ENCODE measurements at places on chromosomes 4 and X.

GRCh38 chrX:1876041-1876440, 261.2 kb downstream of the ASMT start:
- DNase-seq = no peak

DNA sequence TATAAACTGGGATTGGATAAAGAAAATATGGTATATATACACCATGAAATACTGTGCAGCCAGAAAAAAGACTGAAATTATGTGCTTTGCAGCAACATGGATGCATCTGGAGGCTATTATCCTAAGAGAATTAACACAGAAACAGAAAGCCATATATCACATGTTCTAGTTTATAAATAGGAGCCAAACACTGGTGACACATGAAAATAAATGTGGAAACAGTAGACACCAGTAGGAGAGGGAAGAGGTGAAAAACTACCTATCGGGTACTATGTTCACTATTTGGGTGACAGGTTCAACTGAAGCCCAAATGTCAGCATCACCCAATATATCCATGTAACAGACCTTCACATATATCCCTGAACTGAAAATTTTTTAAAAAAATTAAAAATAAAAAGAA, 725.1 kb downstream of the C4orf33 start:
- no peak for DNase-seq

DNA sequence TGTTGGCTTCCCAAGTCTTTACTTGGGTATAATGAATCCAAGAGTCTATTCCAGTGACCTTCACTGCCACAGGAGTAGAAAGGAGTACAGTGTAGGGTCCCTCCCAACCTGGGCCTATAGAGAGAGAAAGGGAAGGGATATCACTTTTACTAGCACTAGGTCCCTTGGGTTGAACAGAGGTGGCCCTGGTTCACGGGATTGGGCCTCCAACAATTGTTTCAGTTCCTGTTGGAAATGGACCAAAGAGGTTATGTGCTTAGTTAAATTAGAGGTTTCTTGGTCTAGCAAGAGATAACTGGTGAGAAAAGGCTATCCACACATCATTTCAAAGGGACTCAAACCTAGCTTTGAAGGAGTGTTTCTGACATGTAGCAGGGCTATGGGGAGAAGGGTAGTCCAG, 57.1 kb upstream of the MED14 start:
- no peak for DNase-seq

GRCh38 chr4:87560802-87561201, 31.6 kb upstream of the SPARCL1 start:
- DNase-seq = no peak

GRCh38 chr4:14916554-14917297, 85.6 kb upstream of the CPEB2 start:
- no peak for DNase-seq

- DNase-seq = no peak
Observed at GRCh38 chrX:150766351-150767044, 73.3 kb downstream of the MTMR1 start.

DNA sequence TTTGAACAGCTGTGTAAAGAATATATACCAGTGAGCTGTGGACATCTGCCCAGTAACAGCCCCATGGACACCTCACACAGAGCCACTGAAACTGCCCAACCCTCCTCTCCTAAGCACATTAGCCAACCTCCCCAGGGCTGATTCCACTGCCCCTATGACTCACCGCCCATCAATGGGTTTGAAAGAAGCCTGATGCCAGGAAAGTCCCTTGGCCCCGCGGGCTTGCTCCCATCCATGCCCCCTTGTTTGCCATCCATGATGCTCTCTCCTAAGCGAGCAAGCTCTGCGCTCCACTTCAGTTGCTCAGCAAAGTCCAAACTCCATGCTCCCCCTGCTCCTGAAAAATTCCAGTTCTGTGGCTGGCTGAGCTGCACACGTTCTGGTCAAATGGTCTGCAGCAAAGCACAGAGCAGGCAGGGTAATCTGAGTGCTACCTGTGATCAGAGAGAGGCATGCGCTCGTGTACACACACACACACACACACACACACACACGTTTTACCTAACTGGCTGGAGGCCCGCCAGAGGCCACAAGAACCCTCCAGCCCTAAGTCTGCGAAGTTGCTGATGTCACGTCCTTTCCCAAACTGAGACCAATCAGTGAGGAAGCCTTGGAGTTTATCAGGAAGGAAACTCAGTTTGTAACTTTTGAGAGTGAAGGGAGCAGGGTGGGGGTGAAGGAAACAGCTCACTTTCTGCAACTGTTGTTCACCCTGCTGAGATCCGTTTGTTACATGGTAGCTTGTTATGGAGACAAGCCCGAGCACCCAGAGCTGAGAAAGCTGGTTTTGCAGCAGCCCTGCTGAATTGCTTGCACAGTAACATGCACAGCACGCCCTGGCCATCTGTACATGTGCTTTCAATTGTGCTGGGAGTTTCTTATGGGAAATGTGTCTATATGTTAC, at the start of gene ASB9:
TSS of gene ASB9 (minus strand) at position 466 of the 904 bp plus-strand sequence. CDS start at position 257, 209 bp downstream.
- no peak for DNase-seq

GRCh38 chr4:146104541-146104940, 71.0 kb upstream of the LSM6 start:
- no peak for DNase-seq

- DNase-seq = no peak
Observed at GRCh38 chr4:41181037-41181436, 33.3 kb downstream of the APBB2 start.

- DNase-seq = no peak
Observed at GRCh38 chr4:36208893-36209473, 35.3 kb downstream of the ARAP2 start.

DNA sequence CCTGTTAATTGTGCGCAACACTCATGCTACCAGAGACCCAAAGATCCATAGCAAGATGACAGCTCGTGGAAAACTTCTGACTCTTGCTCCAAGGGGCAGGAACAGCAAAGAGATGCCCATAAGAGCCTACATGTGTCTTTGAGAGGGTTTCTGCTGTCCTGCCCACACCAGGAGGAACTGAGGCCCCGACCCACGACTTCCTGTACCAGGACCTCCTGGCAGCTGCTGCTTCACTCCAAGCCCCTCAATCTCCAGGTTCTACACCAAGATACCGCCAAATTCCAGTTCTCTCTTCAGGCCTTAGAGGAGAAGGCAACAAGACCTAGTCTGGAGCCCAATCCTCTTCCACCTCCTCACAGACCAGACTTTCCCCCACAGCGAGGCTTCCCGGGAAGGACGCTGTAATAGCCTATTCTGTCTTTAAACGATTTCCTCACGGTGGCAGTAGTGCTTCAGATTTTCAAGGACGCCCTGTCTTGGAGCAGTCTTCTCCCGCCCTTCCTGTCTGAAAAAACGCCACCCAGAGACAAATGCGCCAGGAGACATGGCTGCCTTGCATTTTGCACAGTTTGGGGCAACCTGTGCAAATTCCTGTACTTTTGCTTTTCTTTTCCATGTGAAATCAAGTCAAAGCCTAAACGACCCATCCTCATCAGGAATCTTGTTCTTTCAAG, 230.2 kb upstream of the STK26 start:
- no peak for DNase-seq

DNA sequence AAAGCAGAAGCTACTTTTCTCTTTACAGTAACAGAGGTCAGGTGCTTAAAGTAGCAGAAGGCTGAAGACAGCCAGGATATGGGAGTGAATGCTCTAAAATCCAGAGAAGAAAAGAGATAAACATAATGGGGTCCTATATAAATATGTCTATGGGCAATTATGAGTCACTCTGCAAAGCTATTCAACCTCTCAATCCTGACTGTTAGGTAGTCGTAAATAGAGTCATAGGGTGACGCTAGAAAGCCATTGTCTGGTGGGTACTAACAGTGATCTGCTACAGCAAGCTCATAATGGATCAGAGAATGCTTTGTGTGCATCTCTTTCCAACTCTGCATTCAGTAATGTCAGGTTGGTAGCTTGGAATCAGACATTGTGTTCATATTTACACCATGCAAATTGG, 53.5 kb upstream of the PDE5A start:
- DNase-seq = no peak

GRCh38 chr4:180190382-180190781, 2052.8 kb upstream of the TENM3 start:
- DNase-seq = no peak

DNA sequence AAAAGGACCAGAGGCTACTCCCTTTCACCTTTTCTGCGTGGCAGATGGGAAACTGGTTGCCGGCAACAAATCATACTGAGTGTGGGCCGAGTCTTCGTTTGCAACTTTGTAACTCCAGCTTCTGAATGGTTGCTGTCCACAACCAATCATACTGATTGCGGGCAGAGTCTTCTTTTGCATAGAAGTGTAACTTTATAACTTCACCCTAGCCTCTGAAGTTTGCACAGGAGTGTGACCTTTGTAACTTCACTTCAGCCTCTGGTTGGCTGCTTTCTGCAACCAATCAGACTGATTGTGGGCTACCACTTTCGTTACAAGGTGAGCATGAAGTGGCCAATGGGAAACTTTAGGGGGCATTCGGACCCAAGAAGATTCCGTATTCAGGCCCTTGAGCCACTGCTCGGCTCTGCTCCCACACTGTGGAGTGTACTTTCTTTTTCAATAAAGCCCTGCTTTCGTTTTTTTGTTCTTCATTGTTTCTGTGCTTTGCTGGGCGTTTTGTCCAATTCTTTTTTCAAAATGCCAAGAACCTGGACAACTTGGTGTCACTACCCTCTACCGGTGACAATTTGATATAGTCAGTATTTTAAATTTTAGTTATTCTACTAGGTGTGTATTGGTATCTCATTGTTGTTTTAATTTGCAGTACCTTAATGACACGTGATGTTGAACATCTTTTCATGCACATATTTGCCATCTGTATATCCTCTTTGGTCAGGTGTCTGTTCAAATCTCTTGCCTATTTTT, 9.0 kb upstream of the PAGE5 start:
- DNase-seq = no peak

DNA sequence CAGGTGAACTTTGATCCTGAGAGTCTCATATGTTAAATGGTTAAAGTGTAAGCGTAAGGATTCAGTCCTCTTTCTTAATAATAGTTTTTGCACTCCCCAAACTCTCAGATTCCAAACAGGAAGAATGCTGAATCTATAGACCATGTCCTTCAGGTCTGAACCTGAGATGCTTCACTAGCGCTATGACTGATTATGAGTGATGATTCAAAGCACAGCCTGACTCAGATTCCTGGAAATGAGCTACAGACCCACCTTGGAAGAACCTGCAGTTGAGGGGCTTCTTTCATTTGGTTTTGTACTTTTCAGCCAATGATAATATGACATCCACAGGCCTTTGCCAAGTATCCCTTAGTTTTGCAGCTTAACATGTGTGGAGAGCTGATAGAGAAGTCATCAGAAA, 1.4 kb downstream of the EDNRA start:
- DNase-seq = no peak

GRCh38 chr4:28772788-28773187, 1912.1 kb downstream of the STIM2 start:
- no peak for DNase-seq
